ENCODE measurements at places on chromosomes 5 and 9. TPM values are rescaled to one million over a fixed set of nuclear protein-coding genes. Genes with fewer than 3 reads are reported as not detected.

The FAF2 gene
- total RNA-seq, result 45.3 TPM

The HNRNPH1 gene
- total RNA-seq, result 968 TPM

The MAPKAP1 gene
- 90.6 TPM for total RNA-seq

The GBGT1 gene
- total RNA-seq, result 0.98 TPM

The CTSV gene
- total RNA-seq, result 0.18 TPM

The SPINK6 gene
- total RNA-seq, result not detected

The CCL28 gene
- 5.1 TPM for total RNA-seq

The TCF7 gene
- total RNA-seq, result 1.1 TPM

The CNOT8 gene
- 37.0 TPM for total RNA-seq

The GPR21 gene
- total RNA-seq, result 1.9 TPM

The SMIM27 gene
- 1.9 TPM for total RNA-seq

The ACTBL2 gene
- not detected for total RNA-seq

The TNIP1 gene
- 42.9 TPM for total RNA-seq

The SLC6A18 gene
- total RNA-seq, result not detected

The ZNF608 gene
- 20.4 TPM for total RNA-seq

The PPP6C gene
- 28.0 TPM for total RNA-seq

The TBC1D2 gene
- total RNA-seq, result 15.9 TPM

The SPINK4 gene
- total RNA-seq, result not detected

The DDX4 gene
- not detected for total RNA-seq

The NR2F1 gene
- total RNA-seq, result 20.5 TPM

The PAPPA gene
- total RNA-seq, result 80.5 TPM

The GMCL2 gene
- not detected for total RNA-seq

The KCNN2 gene
- total RNA-seq, result not detected

The AMBP gene
- total RNA-seq, result 0.27 TPM

The CCDC127 gene
- total RNA-seq, result 8.2 TPM

The CYFIP2 gene
- 3.7 TPM for total RNA-seq

The KIF24 gene
- 0.74 TPM for total RNA-seq

The GABRA6 gene
- not detected for total RNA-seq

The SPARC gene
- 5,653 TPM for total RNA-seq

The SETX gene
- 85.0 TPM for total RNA-seq

The ZBED3 gene
- total RNA-seq, result 0.90 TPM

The CCDC183 gene
- total RNA-seq, result not detected

The STPG3 gene
- total RNA-seq, result not detected

The DBN1 gene
- 151 TPM for total RNA-seq

The FAM221B gene
- total RNA-seq, result not detected

The ICE1 gene
- 34.6 TPM for total RNA-seq

The PRR7 gene
- 8.8 TPM for total RNA-seq

The C8G gene
- total RNA-seq, result not detected

The SOX30 gene
- total RNA-seq, result not detected

The FCN1 gene
- total RNA-seq, result not detected

The WHRN gene
- 2.1 TPM for total RNA-seq

The GPX8 gene
- total RNA-seq, result 79.7 TPM

The SHLD3 gene
- 5.3 TPM for total RNA-seq

The SPINK1 gene
- not detected for total RNA-seq

The SLC6A7 gene
- total RNA-seq, result not detected

The RBM18 gene
- total RNA-seq, result 13.0 TPM

The FBN2 gene
- 45.1 TPM for total RNA-seq

The ZFP37 gene
- total RNA-seq, result 3.6 TPM

The FUT7 gene
- total RNA-seq, result not detected

The PDLIM4 gene
- total RNA-seq, result 37.3 TPM

The RGS3 gene
- total RNA-seq, result 48.9 TPM

The COL15A1 gene
- total RNA-seq, result 25.1 TPM

The NFX1 gene
- total RNA-seq, result 27.5 TPM

The PAXX gene
- total RNA-seq, result 18.3 TPM

The HBEGF gene
- total RNA-seq, result 0.41 TPM
